ENCODE measurements at places on chromosomes 7 and 10.

GRCh38 chr7:113764401-113765035 is 154.3 kb downstream of the PPP1R3A start:
- DNase-seq: no peak

DNA sequence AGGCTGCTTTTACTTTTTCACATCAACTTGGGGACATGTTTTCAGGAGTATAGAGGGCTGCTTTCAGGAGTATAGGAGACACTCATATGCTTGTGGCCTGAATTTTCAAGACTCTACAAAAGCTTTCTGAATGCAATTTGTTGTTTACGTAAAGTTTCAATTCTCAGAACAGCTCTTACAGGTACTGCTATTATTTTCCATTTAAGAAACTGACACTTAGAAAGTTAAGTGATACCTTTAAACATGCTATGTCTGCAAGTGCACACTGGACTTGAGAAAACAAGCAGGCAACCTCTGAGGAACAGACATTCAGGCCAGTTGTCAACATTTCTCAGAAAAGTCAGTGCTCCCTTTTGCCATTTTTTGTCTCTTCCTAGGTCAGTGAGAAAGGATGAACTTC is 70.0 kb upstream of the PHYHIPL start:
- no peak for DNase-seq

- no peak for DNase-seq
These were observed 180.1 kb downstream of the NEURL1 start for GRCh38 chr10:103673606-103674005.

DNA sequence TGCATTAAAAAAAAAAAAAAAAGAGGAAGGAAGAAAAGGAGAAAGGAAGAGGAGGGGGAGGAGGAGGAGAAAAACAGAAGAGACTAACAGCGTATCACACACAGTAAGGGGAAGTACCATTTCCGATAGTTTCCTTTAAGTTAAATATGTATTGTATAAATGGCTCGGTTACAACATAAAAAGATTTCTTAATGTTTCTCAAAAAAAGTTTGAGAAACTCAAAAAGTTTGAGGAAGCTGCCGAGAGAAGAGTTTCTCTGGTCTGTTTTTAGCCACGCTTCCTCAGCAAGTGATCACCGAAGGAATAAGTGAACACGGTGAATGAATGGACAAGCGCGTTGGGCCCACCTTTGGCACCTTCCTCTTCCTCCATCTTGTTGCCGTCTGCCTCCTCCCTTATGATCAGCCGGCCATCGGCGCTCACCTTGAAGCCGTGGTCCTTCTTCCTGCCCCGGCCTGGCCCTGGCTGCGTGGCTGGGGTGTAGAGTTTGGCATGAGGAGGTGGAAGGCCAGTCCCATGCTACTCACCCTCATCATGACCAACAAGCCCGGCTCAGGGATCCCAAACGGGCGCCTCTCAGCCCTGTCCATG is 31.3 kb upstream of the FRAT2 start:
- no peak for DNase-seq

DNA sequence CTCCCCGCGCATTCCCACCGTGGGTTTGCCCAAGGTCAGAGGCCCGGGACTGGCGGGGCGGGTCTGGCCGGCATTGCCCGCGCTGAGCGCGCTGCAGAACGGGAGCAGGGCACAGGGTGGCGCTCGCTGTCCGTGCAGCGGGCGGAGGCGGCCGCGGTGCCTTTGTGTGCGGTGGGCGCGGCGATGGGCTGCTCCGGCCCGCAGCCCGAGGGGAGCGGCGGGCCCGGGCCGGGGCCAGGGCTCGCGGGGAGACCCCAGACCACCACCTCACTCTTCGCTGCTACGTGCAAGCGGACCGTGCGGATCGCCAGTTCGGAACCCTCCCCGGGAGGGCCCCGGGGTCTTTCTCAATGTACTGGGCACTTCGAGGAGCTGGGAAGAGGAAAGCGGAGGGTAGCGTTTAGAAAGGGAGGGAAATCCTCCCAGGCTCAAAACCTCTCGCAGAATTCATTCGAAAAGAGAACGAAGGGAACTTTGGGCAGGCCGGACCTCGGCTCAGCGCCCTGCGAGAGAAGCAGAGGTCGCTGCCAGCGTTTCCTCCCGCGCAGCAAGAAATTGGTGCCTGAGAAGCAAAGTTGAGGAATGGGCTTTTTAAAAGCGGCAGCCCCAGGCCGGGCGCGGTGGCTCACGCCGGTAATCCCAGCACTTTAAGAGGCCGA is 8.5 kb downstream of the SP8 start:
- DNase-seq: no peak

DNA sequence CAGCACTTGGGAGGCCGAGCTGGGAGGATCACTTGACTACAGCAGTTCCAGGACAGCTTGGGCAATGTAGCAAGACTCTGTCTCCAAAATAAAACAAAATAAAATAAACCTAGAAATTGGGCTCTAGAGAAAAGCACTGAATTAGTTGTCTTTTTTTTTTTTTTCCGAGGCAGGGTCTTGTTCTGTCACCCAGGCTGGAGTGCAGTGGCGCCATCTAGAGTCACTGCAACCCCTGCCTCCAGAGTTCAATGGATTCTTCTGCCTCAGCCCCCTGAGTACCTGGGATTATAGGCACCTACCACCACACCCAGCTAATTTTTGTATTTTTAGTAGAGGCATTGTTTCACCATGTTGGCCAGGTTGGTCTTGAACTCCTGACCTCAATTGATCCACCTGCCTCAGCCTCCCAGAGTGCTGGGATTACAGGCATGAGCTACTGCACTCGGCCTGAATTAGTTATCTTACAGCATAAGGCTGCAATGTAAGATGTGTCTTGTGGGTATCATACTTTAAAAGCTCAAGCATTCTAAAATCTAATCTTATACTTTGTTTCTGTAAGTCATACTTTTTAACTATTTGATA is 12.8 kb downstream of the MEIG1 start:
- no peak for DNase-seq

- no peak for DNase-seq
These were observed 54.0 kb downstream of the OAT start for GRCh38 chr10:124364674-124365073.

DNA sequence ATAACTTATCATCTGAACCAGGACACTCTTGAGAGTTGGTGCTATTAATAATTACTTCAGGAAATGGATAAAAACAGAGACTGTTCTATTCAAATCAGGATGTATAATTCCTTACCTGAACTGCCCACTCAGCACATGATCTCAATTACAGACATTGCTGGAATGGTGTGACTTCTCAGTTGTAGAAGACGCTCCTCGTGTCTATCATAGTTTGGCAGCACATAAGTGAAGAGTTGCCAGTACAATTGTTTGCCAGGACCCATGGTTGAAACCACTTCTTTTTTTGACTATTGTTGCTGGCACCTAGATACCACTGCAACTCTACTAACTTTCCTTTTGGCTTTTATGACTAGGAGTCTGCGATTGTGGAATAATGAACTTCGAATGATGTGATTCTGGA is 105.4 kb downstream of the ZNF365 start:
- DNase-seq: no peak

- DNase-seq: peak; percentile 74
These were observed 237.2 kb upstream of the KAT6B start for GRCh38 chr10:74589226-74589673.

GRCh38 chr10:71621231-71622153 is 98.1 kb downstream of the C10orf105 start:
- DNase-seq: no peak

GRCh38 chr10:30529373-30529998 is 95.5 kb downstream of the MAP3K8 start:
- peak; percentile 42 for DNase-seq

GRCh38 chr10:80414142-80414895 is 6.0 kb downstream of the PRXL2A start:
- no peak for DNase-seq

DNA sequence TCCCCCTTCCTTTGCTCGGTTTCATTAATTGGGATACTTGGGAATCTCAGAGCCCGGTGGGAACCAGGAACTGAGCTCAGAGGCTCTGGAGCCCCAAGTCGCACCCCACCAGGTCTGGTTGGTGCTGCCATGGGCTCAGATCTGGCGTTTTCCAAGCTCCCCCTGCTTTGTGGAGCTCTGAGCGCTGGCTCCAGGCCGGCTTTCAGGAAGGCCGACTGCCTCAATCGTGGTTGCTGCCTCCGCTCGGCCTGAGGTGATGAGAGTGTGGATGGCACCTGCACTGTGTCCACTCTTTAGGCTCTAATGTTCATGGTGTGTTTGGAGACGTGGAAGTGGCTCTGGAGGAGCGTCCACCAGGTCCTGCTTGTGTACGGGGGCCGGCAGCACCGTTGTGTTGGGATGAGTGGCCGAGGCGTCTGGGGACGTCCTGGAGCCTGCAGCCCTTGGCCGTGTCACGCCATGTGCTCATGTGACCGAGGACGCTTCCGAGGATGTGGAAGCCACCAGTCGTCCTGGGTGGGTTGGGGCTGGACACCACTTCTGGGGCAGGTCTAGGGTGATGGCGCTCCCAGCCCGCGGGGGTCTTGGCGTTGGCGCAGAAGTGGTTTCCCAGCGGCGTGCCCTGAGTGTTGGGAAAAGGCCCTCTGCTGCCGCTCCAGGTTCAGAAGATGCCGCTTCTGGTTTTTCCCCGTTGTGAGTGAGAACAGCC is 8.2 kb downstream of the INPP5A start:
- no peak for DNase-seq

DNA sequence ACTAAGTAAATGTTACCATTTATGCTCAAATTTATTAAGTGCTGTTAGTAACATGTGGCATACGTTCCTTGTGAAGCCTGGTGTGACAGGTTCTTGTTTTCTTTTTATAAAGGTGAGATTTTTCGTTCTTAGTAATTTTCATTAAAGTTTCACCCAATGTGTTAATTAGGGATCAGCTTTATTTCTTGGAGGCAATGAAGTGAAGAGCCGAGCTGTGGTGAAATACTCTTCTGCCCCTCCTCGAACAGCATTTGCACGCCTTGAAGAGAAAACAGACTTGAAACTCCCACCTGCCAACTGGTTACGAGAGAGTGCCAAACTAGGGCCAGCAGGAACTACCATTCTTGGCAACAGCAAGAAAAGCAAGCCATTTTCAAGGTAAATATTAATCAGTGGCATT is 1.5 kb downstream of the EDRF1 start:
- DNase-seq: no peak

GRCh38 chr10:101014230-101014884 is 14.7 kb downstream of the LZTS2 start:
- DNase-seq: peak; percentile 84

DNA sequence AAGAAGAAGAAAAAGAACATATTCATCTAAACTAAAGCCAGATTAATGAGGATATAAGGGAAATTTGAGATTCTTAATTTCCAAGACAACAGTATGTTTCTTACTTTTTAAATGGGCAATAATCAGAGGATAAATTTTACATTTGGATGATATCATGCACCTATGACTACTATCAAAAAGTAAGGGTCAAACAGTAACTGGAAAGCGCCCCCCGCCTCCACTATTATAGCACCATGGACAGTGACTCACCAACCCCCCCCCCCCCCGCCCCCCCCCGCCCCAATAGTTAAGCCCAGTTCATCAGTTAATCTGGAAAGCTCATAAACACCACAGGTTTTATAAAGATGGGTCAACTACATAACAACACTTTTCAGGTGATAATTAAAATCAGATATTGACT is 194.3 kb upstream of the DGKB start:
- no peak for DNase-seq

GRCh38 chr10:88661018-88661417 is 3.2 kb upstream of the LIPF start:
- no peak for DNase-seq

GRCh38 chr7:80833289-80834268 is 85.3 kb downstream of the SEMA3C start:
- DNase-seq: peak; percentile 58
